ENCODE measurements at places on chromosomes 11 and 22. TPM values are rescaled to one million over a fixed set of nuclear protein-coding genes. Genes with fewer than 3 reads are reported as not detected.

Gene OSM
- total RNA-seq, result not detected

Gene OR52E8
- total RNA-seq, result not detected

Gene MB
- 6.9 TPM for total RNA-seq

Gene UBASH3B
- 43.9 TPM for total RNA-seq

Gene NAALADL1
- not detected for total RNA-seq

Gene KCTD17
- 26.3 TPM for total RNA-seq

Measured in A549 treated with CpdA at 1 μM for 4 hours (cell line).